NCI-H187 (cell line): ENCODE measurements at places on chromosomes 2 and 18.

- no peak for DNase-seq
These were observed 39.5 kb upstream of the MARCO start for GRCh38 chr2:118902266-118903028.

GRCh38 chr2:104876606-104877570, 23.0 kb downstream of the POU3F3 start:
- DNase-seq, result no peak

DNA sequence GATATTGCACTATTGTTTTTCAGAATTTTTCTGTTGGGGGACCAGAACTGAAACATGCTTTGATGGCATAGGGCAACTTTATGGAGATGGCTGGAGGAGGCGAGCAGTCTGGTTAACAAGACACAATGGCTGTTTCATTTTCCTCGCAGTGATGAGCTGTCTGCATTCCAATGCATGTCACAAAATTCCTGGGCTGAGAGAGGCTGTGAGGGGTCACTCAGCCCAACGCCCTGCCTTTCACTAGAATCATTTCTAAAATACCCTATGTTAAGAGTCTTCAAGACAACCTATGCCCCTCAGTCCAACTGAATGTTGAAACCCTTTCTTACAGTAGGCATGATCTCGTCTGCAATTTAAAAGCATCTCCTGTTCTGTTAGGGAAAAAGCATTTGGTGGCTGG, 1090.0 kb downstream of the BCL11A start:
- no peak for DNase-seq

GRCh38 chr2:105487142-105488069, 88.6 kb upstream of the FHL2 start:
- no peak for DNase-seq
